Stomach (tissue), 19 donors: ENCODE measurements at places on chromosomes 11 and 22. TPM values are rescaled to one million over a fixed set of nuclear protein-coding genes. Genes with fewer than 3 reads are reported as not detected.

The LRRC74B gene
- polyA plus RNA-seq = not detected

The NXPE2 gene
- not detected for polyA plus RNA-seq

The DEPDC7 gene
- 1.4 TPM for polyA plus RNA-seq

The TUBA8 gene
- polyA plus RNA-seq = 4.1 TPM

The RFPL1 gene
- not detected for polyA plus RNA-seq

The APOBEC3C gene
- 15.4 TPM for polyA plus RNA-seq

The RFPL2 gene
- not detected for polyA plus RNA-seq

The MRGPRE gene
- not detected for polyA plus RNA-seq

The RNF121 gene
- polyA plus RNA-seq = 12.1 TPM

The TENM4 gene
- polyA plus RNA-seq = 0.65 TPM

The TEF gene
- polyA plus RNA-seq = 12.2 TPM

The PATE4 gene
- not detected for polyA plus RNA-seq

The PELI3 gene
- polyA plus RNA-seq = 7.3 TPM

The OSM gene
- 1.1 TPM for polyA plus RNA-seq

The IFTAP gene
- polyA plus RNA-seq = 23.5 TPM

The OR51B4 gene
- polyA plus RNA-seq = not detected

The TSSC4 gene
- polyA plus RNA-seq = 65.3 TPM

The NLRP10 gene
- not detected for polyA plus RNA-seq

The TBC1D22A gene
- polyA plus RNA-seq = 22.1 TPM

The PDGFB gene
- 3.6 TPM for polyA plus RNA-seq

The OR51B2 gene
- polyA plus RNA-seq = not detected

The OR9G4 gene
- polyA plus RNA-seq = not detected

The FLRT1 gene
- polyA plus RNA-seq = 0.12 TPM

The NXPE4 gene
- not detected for polyA plus RNA-seq

The C11orf98 gene
- polyA plus RNA-seq = 139 TPM

The ROM1 gene
- polyA plus RNA-seq = 5.1 TPM

The B4GAT1 gene
- 11.3 TPM for polyA plus RNA-seq

The MTCH2 gene
- polyA plus RNA-seq = 48.8 TPM

The SMC1B gene
- not detected for polyA plus RNA-seq

The MUC5AC gene
- polyA plus RNA-seq = 5.5 TPM

The OR51G2 gene
- not detected for polyA plus RNA-seq

The MRGPRG gene
- not detected for polyA plus RNA-seq

The INS gene
- polyA plus RNA-seq = 7.2 TPM

The DDTL gene
- 6.0 TPM for polyA plus RNA-seq

The POU2AF2 gene
- polyA plus RNA-seq = 3.1 TPM

The IGLL1 gene
- polyA plus RNA-seq = not detected

The CHRM1 gene
- 0.48 TPM for polyA plus RNA-seq

The OTOG gene
- polyA plus RNA-seq = not detected

The CASP4 gene
- polyA plus RNA-seq = 59.3 TPM

The RIMBP3B gene
- polyA plus RNA-seq = not detected

The SCN3B gene
- 0.38 TPM for polyA plus RNA-seq

The SCGB1D2 gene
- not detected for polyA plus RNA-seq

The CCDC116 gene
- polyA plus RNA-seq = 0.48 TPM

The MIOX gene
- not detected for polyA plus RNA-seq

The RASD2 gene
- 2.9 TPM for polyA plus RNA-seq

The TPBGL gene
- 0.13 TPM for polyA plus RNA-seq

The TMEM86A gene
- polyA plus RNA-seq = 0.76 TPM

The ISX gene
- not detected for polyA plus RNA-seq

The KRTAP5-11 gene
- not detected for polyA plus RNA-seq

The MRGPRF gene
- 23.4 TPM for polyA plus RNA-seq

The DEUP1 gene
- polyA plus RNA-seq = not detected

The APOL1 gene
- polyA plus RNA-seq = 38.9 TPM

The IL17REL gene
- not detected for polyA plus RNA-seq

The DNAJB7 gene
- polyA plus RNA-seq = not detected

The HMGXB4 gene
- 4.8 TPM for polyA plus RNA-seq

The CENPM gene
- polyA plus RNA-seq = 15.8 TPM
